ENCODE measurements at places on chromosomes 11 and 22.

GRCh38 chr11:125225401-125225800, 60.9 kb downstream of the PKNOX2 start:
- no peak for DNase-seq

GRCh38 chr22:50112151-50113118, 22.6 kb downstream of the MOV10L1 start:
- no peak for DNase-seq

- no peak for DNase-seq
These were observed 1.7 kb downstream of the PHF21A start for GRCh38 chr11:46119352-46120216.

DNA sequence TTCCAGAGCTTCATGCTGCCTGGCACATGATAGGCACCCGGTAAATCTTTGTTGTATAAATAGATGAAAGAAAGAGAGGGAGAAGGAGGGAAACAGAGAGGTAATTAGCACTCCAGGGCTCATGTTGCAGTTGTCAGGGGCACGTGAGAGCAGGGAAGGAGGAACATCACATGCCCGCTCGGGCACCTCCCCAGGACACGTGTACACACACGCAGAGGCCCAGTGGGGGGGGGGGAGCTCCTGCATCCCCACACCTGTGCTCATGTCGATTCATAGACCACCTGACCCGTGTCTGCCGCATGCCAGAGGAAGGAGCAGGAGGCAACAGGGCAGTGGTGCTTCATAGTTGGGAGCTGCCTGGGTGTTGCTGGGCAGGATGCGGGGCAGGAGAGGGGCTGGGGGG, 37.1 kb upstream of the NNMT start:
- no peak for DNase-seq

DNA sequence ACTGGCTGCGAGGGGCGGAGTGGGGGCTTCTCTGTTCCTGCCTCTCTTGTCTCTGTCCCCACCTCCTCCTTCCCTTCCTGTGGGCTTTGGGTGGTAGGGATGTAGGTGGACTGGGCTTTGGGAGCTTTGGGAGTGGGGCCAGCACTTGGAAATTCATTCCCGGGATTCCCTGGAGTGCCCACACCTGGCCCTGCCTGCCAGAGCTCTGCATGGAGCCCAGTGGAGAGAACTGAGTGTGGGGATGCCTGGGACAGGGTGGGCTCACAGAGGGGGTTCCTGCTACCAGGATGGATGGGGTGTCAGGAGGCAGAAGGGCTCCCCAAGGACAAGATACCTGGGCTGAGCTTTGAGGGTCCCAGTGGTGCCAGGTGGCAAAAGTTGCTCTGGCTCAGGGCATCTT, 22.3 kb downstream of the CSF2RB start:
- DNase-seq: no peak

DNA sequence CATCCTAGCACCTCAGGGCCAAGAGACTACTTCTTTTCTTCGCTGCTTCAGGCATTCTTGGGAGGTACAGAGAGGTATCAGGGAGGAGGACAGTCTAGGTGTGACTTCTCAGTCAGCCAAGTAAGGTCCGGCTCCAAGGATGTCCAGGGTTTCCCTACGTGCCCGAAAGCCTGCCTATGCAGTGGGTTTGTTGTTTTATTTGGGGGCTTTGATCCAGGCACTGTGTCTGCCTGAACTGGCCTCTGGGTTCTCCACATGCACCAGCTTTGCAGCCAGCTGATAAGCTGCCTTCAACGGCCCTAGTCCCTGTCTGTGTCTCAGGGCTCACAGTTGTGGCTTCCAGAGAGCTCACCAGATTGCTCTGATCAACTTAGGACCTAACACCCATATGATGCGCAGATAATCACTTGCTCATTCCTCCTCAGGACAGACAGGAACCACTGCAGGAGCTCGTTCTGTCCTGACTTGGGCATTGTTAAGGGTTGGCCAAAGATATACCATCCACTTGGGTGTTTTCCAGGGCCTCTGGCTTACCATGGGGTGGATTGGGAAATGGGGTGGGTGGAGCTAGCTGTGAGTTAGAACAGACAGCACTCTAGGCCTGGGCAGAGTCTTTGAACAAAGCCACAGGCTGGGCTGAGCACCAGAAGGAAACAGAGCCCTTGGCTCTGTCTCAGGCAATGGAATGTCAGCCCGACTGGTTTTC, 45.5 kb upstream of the CRYBB3 start:
- no peak for DNase-seq
